ENCODE measurements at places on chromosomes 1 and 21. TPM values are rescaled to one million over a fixed set of nuclear protein-coding genes. Genes with fewer than 3 reads are reported as not detected.

CTSS gene
- total RNA-seq = 15.2 TPM

PALMD gene
- total RNA-seq = 0.46 TPM

MCOLN2 gene
- 1.2 TPM for total RNA-seq

CLCA1 gene
- total RNA-seq = not detected

F13B gene
- total RNA-seq = not detected

TMEM59 gene
- total RNA-seq = 126 TPM

CYP4Z1 gene
- not detected for total RNA-seq

PAPPA2 gene
- total RNA-seq = not detected

FBXO42 gene
- 8.8 TPM for total RNA-seq

DENND1B gene
- 2.8 TPM for total RNA-seq

FMO3 gene
- total RNA-seq = not detected

TSACC gene
- total RNA-seq = 1.9 TPM

KCNK1 gene
- total RNA-seq = 20.7 TPM

CGN gene
- total RNA-seq = 2.6 TPM

LIPI gene
- not detected for total RNA-seq

PHGDH gene
- 68.5 TPM for total RNA-seq

C8A gene
- total RNA-seq = not detected

SLC25A34 gene
- not detected for total RNA-seq

Data from A549 treated with GW870086 at 1 μM for 4 hours (cell line).